ENCODE measurements at places on chromosomes 4 and X.

- DNase-seq, result no peak
Measured at GRCh38 chr4:73259571-73260090, 1.0 kb upstream of the ANKRD17 start.

GRCh38 chrX:10015355-10015722, 48.2 kb downstream of the CLDN34 start:
- DNase-seq, result no peak

DNA sequence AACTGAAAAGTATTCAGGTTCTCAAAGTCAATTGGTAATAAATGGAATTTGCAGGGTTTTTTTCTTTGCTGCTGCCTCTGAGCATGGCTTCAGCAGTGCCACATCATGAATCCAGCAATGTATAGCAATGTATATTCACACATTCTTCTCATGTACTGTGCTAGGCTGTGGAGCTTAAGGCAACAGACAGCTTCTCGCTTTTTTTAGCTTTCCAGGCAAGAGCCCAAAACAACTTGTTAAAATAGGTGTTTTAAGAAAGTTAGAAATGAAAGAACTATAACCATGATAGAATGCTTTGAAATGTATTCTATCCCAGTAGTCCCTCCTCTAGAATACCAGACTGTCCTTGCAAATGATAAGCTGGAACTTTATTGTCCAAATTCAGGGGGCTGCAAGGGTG, 30.4 kb downstream of the SMIM43 start:
- DNase-seq, result no peak

DNA sequence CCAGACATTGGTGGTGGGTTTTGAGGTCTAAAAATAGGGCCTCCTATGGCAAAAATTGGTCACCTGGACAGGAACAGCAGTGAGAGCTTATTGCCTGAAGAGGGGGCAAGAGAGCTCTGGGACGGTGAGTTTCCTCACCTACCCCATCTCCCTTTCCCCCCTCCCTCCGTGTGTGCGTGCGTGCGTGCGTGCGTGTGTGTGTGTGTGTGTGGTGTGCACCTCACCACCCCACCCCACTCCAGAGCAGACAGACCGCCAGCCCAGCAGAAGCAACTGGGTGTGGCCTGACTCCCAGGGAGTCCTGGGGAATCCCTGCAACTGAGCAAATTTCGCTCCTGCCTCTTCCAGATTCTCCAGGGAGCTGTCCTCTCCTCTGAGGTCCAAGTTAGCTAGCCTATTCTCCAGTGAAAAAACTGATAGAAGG, 44.7 kb downstream of the PRPS1 start:
- peak; percentile 32 for DNase-seq

- DNase-seq, result no peak
Measured at GRCh38 chr4:55941881-55942396, 6.8 kb upstream of the CEP135 start.

Measured in DMS 273 treated with DMSO at 0.1 percent for 48 hours (cell line).